ENCODE measurements at places on chromosomes 1 and 21.

GRCh38 chr1:192170196-192170984 lies 12.1 kb downstream of the RGS18 start:
- DNase-seq: no peak

DNA sequence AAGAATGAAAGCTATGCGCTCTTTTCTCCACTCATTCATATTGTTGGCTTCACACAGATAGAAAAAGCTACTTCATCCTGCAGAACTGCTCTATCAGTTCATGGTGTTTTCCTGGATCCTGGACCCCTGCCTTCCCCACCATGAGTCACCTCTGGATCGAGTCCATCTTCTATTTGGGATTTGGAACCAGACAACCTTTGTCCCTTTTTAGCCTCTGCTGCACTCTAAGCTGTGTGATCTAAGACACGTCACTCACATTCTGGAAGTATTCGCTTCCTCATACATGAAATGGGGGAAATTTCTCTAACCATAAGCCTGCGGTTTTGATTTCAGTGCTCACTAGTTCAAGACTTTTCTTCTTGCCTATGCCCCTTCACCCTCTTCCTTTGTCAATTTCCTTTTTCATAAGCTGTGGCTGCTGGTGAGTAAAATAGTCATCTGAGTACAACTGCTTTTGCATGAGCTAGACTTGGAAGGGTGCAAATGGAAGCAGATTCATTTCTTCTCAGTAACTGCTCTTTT lies 14.1 kb upstream of the DEGS1 start:
- no peak for DNase-seq

GRCh38 chr1:75188892-75189291 lies 54.7 kb downstream of the LHX8 start:
- DNase-seq: no peak

DNA sequence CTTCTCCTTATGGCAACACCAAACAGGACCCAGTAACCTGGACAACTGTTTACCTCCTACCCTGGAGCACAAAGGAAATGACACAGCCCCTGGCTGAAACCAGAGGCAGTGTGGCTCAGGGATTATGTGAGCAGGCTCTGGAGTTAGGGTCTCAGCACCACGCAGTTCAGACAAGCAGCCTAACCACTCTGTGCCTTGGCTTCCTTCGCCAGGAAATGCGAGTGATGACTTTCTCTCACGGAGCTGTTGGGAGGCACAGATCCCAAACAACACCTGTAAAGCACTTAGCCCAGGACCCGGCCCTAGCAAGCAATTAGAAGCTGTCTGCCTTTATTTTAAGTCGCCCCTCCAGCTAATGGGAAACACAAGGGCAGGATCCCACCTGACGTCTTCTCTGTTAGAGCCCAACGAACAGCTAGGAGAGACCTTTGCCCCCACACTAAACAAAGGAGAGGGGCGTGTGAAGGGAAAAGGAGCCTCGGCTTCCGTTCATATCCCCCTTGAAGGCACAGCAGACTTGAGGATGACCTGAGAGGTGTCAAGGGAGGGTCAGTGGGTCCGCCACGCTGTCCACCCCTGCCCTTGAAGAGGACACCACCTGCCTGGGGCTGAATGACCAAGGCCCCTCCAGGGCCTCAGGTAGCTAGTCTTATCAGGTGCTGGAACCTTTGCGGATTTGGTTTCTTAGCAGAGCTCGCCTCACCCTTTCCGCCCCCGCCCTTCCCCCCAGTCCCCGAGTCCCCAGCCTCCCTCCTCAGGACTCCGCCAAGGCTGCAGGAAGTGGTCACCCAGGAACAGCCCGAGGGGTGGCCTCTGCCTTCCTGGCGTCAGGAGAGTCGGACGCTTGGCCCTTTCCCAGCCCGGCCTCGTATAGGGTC lies 860 bp downstream of the TMEM63A start:
- DNase-seq: no peak

- DNase-seq: no peak
Observed at GRCh38 chr1:229664133-229664689, 38.2 kb downstream of the URB2 start.

- no peak for DNase-seq
Observed at GRCh38 chr1:2192031-2192995, 2.3 kb downstream of the FAAP20 start.

GRCh38 chr1:201774224-201774982 lies 54.6 kb upstream of the IPO9 start:
- DNase-seq: no peak

DNA sequence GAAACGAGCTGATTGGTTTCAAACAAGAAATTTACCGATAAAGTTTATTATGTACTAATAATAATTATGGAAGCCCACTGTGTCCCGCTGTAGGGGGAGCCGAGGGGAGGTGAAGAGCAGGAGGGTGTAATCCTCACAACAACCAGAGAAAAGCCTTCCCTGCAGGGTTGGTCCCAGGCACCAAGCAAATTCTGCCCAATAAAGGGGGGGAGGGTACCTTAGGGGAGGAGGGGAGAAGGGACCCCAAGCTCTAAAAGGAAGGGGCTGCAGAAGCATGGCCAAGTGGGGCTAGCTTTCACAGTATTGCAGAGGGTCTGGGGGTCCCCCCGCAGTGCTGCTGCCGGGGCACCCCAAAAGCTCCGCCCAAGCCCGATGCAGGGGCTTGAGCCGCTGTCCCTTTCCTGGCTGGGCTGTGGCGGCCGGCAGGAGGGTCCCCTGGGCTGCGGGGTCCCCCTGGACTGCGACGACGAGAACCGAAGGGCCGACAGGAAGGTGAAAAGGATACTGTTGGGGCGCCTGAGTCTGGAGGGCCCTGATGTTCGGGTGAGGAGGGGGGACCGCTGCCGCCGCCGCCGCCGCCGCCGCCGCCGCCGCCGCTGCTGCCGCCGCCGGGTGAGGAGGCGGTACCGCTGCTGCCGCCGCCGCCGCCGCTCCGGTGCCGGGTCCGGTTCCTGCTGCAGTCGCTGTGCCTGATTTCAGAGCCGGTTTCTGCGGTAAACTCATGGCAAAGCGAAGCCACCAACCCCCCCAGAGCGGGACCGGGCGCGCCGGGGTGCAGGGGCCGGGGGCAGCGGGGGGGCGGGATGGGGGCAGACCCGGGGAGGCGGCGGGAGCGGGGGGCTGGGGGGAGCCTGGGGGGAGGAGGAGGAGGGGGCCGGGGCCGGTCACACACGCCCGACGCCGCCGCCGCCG lies 771 bp downstream of the EIF4G3 start:
- no peak for DNase-seq

DNA sequence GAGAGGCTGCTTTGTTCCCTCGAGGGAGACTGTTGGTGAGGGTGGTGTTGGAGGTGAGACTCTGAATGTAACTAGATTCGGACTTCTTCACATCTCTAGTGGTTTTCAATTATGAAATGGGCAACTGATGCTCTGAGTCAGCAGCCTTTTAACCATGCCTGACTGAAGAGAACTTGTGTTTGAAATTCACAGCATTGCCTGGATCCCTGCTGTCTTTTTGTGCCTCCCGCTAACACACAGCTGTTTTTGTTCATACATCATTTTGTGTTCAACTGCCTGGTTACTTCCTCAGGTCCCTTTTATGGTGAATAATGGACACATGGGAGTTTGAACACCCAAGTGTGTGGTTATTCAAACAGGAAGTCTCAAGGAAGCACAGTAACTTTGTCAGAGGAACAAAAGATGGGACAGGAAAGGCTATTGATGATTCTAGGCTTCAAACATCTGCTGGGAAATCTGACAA lies 16.8 kb downstream of the LAMC1 start:
- no peak for DNase-seq

DNA sequence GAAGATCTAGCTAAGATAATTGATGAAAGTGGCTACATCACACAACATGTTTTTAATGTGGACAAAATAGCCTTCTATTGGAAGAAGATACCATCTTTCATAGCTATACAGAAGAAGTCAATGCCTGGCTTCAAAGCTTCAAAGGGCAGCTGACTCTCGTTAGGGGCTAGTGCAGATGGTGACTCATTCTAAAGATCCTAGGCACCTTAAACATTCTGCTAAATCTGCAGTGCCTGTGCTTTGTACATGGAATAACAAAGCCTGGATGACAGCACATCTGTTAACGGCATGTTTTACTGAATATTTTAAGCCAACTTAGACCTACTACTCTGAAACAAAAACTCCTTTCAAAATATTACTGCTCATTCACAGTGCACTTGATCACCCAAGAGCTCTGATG lies 65.6 kb upstream of the USP24 start:
- DNase-seq: no peak

DNA sequence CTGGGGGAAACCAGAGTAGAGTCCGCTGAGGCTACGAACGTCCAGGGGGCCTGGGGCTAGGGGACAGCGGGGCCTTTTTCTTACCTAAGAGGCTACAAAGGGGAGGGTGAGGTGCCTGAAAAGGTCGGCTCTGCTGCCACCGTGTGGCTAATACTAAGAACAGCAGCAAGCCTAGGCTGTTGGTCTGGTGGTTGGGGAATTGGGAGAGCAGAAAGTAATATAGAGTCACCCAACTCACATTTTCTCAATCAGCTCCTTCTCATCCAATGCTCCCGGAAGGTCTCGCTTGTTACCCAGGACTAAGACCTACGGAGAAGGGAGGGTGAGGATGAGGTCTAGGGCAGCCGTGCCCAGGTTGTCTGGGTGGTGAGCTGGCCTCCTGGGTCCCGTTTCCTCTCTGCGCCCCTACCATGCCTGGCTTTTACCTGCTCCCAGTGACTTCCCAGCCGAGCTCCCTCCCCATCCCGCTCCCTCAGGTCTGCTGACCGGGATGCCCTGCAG lies 9.3 kb downstream of the ARL8A start:
- DNase-seq: no peak

GRCh38 chr1:111848852-111849545 lies 93.3 kb downstream of the DDX20 start:
- DNase-seq: no peak

DNA sequence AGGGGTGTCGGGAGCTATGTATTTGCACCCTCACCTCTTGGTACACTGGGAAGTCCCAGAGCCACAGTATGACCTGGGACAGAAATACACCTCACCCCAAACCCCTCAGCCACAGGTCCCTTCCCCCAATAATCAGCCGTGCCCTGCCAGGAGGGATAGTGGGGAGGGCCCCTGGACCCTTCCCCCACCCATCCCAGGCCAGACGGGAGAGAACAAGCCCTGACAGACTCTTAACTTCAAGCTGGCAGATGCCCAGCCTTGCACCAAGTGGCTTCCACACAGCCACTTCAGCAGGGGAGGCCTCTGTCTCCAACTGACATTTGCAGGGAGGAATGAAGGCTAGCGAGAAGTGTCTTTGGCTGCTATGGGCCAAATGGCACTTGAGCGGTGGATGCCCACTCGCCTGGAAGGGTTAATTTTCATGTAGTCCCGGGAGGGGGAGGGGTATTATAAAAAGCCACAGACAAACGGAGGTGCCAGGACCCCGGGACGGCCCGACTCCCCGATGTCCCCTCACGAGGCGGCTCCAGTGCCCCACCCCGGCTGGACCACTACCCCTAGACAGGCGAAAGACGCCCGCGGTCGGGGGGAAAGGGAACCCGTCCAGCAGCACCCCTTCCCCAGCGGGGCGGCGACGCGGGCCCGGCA lies 495 bp downstream of the SYNC start:
- DNase-seq: no peak

DNA sequence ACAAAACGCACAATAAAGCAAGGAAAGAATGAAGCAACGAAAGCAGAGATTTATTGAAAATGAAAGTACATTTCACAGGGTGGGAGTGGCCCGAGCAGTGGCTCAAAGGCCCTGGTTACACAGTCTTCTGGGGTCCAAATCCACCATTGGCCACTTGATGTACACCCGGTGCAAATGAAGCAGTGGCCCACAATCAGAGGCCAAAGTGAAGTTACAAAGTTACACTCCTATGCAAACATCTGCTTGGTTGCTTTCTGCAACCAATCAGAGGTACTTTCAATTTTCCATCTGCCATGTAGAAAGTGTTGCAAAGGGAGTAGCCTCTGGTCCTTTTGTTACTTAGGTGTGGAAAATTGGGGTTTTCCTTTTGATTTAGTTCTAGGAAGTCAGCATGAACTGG lies 10.0 kb upstream of the DNAH14 start:
- DNase-seq: no peak

DNA sequence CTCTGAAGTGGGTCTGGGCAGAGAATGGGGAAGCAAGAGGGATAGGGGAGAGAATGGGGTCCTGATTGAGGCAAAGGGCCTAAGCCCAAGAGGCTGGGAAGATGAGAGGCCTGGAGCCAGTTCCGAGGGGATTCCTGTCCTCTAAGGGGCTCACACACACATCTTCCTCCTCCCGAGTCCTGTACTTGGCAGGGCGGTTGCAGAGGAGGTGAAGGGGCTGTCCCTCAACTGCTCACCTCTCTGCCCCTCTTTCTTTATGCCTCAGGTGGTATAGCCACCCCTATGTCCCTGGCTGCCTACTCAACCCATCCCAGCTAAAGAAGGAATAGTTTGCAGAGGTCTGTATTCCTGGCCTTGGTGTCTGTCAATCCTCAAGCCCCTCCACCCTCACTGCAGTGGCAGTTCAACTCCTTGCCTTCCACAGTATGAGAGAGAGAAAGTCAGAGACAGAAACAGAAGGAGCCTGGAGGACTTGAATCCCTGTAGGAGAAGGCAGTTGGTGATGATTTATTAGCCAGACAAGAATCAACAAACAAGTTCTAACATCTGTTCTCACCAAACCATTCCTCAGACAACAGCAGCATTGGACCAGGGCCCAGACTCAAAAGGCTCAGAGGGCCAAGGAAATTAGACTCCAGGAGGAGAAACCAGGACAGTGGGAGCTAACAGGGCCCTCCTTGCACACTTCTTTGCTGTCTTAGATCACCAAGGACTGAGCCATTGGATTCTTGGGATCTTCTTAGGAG lies 10.7 kb downstream of the SH2D2A start:
- DNase-seq: no peak

DNA sequence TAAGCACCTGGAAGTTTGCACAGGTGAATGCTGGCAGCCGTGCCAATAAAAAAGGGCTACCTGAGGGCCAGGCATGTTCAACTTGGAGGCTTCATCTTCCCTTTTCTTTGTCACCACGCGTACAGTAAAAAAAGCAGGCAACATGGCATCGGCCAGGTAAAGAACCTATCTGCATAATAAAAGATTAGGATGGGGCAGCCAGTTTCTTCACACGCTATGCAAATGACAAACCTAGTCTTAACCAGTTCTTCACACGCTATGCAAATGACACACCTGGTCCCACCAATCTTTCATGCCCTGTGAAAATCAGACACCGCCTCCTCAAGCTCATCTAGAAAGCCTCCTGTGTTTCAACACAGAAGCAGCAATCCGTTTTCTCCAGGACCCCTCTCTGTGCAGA lies 413.4 kb downstream of the HLX start:
- no peak for DNase-seq

DNA sequence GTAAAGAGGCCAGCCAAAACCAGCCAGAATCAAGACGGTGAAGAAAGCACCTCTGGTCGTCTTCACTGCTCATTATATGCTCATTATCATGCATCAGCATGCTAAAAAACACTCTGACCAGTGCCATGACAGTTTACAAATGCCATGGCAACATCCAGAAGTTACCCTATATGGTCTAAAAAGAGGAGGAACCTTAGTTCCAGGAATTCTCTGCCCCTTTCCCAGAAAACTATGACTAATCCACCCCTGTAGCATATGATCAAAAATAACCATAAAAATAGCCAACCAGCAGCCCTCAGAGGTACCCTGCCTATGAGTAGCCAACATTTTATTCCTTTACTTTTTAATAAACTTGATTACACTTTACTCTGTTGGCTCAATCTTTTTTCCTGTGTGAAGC lies 34.2 kb upstream of the PBX1 start:
- DNase-seq: no peak

GRCh38 chr1:182884872-182885271 lies 45.7 kb downstream of the DHX9 start:
- DNase-seq: no peak

GRCh38 chr21:44626262-44626661 lies 631 bp upstream of the KRTAP10-9 start:
- DNase-seq: no peak

GRCh38 chr1:243363832-243364231 lies 108.0 kb downstream of the SDCCAG8 start:
- DNase-seq: no peak

Data from type B pancreatic cell (in vitro differentiated cells).